ENCODE measurements at places on chromosomes 1 and 21.
A peak's percentile ranks its signal among the peaks of the same experiment; 100 is the strongest.

- DNase-seq, result no peak
These were observed 68.3 kb upstream of the BCAR3 start for GRCh38 chr1:93749894-93750301.

DNA sequence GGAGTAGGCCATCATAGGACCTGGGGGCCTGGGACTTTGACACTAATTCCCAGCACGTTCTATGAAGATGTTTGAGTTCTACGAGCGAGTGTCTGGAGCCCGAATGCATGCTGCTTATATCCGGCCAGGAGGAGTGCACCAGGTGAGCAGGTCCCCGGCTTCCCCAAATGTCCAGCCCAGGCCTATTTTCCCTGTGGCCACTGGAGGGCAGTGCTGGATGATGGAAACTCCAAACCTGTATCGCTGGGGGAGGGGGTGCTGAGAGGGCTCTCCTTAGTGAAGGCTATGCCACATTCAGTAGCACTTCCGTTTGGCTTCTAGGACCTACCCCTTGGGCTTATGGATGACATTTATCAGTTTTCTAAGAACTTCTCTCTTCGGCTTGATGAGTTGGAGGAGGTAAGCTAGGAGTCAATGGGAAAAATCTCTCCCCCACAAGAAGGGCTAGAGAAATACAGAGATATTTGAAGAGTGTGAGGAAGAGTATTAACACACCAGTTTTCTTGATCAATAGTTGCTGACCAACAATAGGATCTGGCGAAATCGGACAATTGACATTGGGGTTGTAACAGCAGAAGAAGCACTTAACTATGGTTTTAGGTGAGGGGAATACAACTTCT lies 5.2 kb upstream of the FCER1G start:
- peak; percentile 60 for DNase-seq

DNA sequence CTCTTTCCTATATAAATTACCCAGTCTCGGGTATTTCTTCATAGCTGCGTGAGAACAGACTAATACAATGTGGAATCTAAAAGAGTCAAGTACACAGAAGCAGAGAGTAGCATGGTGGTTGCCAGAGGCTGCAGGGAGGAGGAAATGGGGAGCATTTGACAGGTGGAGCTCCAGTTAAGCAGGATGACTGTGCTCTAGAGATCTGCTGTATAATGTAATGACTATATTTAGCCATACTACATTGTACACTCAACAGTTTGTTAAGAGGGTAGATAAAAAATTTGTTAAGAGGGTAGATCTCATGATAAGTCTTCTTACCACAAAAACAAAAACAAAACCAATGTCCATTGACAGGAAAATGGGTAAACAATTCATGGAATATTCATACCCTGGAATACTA lies 82.1 kb downstream of the MT1HL1 start:
- no peak for DNase-seq

GRCh38 chr1:235607284-235607683 lies 42.3 kb downstream of the GNG4 start:
- DNase-seq, result no peak

GRCh38 chr1:41566274-41566885 lies 81.9 kb upstream of the EDN2 start:
- DNase-seq, result no peak

DNA sequence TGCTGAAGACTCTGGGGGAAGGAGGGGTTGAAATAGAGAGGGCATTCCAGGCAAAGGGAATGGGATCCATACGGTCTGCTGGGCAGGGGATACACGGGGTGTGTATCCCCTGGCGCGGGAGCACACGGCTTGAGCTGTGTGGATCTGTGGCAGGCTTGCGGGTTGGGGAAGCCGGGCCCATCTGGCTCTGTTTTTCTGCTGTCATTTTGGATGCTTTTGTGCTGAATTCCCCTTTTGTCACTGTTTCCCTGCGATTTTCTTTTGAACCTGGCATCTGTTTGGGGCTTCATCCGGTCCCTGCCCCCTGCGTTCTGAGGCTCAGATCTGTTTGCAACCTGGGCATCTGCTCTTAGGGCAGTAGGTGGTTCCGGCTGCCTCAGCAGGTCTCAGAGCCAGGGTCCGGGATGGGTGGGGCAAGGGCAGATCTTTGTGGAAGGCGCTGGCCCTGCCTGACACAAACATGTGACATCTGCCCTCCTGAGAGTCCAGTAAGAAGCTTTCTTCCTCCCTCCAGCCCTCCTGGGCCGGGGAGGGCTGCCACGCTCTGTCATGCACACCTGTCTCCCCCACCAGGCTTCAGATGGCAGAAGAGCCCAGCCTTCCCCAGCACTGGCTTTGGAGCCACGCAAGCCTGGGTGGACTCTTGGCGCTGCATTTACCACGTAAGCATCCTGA lies 84.0 kb downstream of the IGSF21 start:
- DNase-seq, result no peak

DNA sequence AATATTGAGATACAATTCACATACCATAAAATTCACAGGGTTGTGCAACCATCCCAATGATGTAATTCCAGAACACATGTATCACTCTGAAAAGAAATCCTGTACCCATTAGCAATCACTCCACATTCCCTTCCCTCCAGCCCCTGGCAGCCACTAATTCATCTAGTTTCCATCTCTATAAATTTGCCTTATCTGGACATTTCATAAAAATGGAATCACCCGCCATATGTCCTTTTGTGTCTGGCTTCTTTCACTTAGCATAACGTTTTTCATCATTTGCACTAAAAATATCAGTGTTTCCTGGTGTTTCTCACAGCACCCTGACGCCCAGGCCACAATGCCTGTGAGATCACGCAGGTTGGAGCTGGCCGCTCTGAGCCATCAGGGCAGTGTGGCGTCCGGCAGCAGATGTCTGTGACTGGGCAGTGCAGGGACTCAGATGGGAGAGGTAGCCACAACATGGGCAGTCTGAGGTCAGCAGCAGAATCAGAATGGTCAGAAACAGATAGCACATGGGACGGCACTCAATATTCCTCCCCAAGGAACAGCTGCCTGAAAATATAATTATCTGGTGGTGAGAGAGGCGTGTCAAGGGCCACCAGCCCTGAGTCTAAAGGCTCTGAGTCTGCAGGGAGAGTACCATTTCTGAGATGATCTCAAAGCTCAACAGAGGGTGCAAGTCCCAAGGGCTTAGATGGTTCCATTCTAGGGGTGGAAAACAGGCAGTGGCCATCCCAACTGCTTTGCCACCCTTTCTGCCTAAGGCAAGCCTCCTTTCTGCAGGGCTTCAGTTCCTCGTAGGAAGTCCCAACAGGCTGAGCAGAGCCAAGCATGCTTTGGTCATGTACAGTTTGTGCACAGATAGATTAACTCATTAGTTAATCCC lies 129.4 kb upstream of the EDN2 start:
- no peak for DNase-seq

- DNase-seq, result no peak
These were observed 104.2 kb downstream of the ETS2 start for GRCh38 chr21:38909929-38910328.

DNA sequence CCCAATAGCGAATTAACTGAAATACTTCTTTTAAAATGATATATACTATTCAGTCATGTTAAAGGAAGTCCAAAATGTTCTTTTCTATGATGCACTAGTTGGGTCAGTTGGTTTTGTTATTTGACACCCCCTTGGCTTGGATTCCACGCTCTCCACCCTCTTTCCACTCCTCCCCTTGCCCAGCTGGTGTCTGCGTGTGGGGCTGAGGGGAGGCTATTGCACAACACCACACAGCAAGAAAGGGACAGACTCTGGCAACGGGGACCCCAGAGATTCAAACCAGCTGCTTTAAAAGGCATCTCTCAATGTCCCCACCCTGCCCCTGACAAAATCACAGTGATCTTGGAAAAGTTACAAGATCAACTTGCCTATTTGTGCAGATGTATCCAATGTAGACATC lies 394.3 kb downstream of the TGFB2 start:
- DNase-seq, result no peak

GRCh38 chr1:51044834-51045233 lies 57.2 kb upstream of the C1orf185 start:
- no peak for DNase-seq

DNA sequence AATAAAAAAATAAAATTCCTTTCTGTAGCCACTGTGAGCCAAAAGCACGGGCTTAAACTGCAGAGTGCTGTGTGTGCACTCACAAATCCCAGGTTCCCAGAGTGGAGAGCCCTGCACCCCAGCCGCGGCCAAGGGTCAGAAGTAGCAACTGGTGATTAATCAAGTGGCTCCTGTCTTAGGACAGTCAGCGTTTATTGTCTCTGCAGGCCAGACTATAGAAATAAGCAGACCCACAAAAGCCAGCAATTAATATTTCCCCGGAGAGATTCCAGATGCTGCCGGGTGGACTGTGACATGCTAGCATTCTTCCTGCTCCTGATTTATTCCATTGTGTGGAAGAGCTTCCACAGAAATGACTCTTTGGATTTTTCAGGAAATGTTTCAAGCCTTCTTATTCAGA lies 412.2 kb downstream of the KIF26B start:
- no peak for DNase-seq

DNA sequence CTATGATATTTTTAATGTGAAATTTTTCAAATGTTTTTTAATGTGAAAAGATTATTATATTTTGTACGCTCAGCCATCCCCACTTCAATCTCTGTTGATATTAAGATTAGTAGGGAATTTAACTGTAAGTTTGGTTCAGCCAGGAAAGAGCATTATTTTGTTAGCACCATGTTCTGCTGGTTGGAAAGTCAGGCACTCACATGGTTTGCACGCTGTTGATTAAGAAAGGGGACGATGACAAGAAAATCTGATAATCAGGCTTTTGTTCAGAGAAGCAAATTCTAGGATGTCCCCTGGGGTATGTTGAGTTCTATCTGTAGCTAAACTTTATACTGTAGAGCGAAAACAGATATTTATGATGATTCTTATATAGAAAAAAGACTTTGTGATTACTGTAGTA lies 115.1 kb downstream of the OSBPL9 start:
- no peak for DNase-seq

GRCh38 chr1:39721664-39722063 lies 17.0 kb upstream of the PPIE start:
- DNase-seq, result no peak

All from stimulated activated CD8-positive, alpha-beta memory T cell treated with anti-CD3 and anti-CD28 coated beads, Interleukin-7, amount 100 ng/mL, for 48 hours (primary cell).